ENCODE measurements at places on chromosomes 2 and 18.

DNA sequence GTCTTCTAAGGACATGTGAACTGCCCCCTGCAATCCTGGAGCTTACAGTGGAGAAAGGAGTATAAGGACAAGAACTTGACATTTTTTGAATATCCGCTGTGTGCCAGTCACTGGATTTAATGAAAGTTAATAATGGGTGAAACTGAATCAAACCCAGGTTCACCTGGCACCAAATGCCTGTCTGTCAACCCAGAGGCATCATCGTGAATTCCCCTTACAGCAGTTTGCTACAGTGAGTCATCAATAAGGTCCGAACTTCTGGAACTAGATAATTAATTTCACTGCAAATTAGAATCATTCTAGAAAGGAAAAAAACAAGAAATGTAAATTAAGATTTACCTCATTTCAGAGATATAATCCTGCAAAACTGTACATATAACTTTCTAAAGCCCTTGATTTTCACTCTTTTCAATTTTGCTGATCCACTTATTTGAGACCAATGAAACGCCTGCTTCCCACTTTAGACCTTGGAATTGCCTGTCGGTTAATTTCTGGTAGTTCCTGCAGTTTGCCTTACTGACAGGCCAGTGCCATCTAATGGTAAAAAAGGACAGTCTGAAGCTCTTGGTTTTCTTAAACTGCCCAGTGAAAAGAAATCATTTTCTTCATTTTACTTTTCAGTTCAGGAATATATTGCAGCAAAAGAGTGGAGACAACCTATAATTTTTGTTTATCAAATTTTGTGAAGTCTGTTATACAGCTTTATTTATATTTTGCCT lies 8.2 kb downstream of the DSG2 start:
- no peaks in the 10 kb centered on the region for H3K4me1 ChIP-seq
- DNase-seq = no peak
- no peak overlapping the region for H3K27ac ChIP-seq
- H3K36me3 ChIP-seq = no peaks in the 10 kb centered on the region
- H3K4me3 ChIP-seq = no peak overlapping the region
- H3K27me3 ChIP-seq = peaks cover 4% of the 10 kb centered on the region

GRCh38 chr18:79590191-79591031 lies 89.2 kb upstream of the CTDP1 start:
- peaks cover 2% of the 10 kb centered on the region for H3K27me3 ChIP-seq
- H3K27ac ChIP-seq = no peak overlapping the region
- no peak overlapping the region for H3K4me3 ChIP-seq
- DNase-seq = no peak
- H3K4me1 ChIP-seq = no peaks in the 10 kb centered on the region

GRCh38 chr2:201348758-201349157 lies 8.4 kb downstream of the FLACC1 start:
- peaks cover 6% of the 10 kb centered on the region for H3K36me3 ChIP-seq
- no peaks in the 10 kb centered on the region for H3K27me3 ChIP-seq
- DNase-seq = no peak
- H3K4me1 ChIP-seq = peaks cover 8% of the 10 kb centered on the region
- H3K4me3 ChIP-seq = no peak overlapping the region
- no peak overlapping the region for H3K27ac ChIP-seq

DNA sequence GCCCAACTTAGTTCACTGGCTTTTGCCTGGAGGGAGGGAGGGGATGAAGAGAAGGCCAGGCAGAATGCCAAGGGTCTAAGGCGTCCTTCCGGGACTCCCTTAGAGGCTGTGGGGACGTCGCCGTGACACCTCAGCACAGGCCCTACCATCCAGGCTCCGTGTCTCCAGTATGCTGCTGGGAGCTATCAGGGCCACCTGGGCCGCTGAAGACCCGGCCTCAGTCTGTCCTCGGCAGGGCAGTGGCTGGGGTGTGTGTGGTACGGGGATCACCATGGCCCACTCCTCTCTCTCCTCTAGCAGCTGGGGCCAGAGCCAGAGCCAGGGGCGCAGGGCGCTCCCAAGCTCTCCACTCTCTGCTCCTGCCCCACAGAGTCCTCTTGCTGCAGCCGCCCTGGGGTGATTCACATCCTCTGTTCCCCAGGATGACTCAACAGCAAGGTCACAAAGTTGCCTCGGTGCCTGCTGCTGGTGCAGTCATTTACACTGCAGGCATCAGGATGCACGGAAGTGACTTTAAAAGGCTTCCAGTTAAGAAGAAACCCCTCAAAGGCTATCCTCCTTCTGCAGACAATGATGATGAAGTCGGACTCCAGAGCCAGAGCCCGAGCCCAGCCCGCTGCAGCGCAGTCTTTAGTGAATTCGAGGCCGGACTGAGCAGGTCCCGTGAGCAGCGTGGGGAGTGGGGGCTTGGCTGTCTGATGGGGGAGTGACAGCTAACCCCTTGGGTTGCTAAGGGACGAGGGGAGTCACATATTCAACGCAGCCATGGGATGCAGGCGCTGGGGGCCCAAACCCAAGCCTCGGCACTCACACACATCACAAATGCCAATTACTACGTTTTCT lies 31.9 kb downstream of the SNORC start:
- no peak overlapping the region for H3K4me3 ChIP-seq
- H3K4me1 ChIP-seq = no peaks in the 10 kb centered on the region
- DNase-seq = no peak
- no peaks in the 10 kb centered on the region for H3K27me3 ChIP-seq

DNA sequence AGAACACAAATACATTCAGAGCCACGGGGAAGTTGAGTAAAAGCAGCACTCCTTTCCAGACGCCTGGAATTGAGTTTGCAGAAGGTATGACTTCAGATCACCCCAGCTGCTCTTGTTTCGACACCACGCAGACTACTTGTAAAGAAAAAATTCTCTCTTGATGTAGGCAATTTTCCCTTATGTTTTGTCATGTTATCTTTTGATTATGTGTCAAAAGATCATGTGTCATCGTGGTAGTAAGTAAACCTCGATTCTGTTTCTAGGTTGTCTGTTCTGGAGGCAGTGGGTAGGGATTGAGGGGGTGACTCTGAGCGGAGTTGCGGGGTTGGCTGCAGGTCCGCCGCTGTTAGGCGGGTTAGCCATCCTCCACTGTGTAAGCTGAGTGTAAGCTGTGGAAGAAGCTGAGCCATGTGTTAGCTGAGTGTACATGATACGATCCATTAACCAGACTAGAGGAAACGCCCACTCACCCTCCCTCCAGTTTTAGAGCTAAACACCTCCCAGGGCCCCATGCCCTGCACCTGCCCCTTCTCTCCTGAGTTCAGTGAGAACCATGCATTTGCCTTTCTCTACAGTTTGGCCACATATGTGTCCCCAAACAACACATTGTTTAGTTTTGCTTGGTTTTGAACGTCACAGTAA lies 181.8 kb downstream of the SNTG2 start:
- H3K27ac ChIP-seq = no peak overlapping the region
- H3K36me3 ChIP-seq = no peaks in the 10 kb centered on the region
- no peak overlapping the region for H3K4me3 ChIP-seq
- peaks cover 4% of the 10 kb centered on the region for H3K27me3 ChIP-seq

DNA sequence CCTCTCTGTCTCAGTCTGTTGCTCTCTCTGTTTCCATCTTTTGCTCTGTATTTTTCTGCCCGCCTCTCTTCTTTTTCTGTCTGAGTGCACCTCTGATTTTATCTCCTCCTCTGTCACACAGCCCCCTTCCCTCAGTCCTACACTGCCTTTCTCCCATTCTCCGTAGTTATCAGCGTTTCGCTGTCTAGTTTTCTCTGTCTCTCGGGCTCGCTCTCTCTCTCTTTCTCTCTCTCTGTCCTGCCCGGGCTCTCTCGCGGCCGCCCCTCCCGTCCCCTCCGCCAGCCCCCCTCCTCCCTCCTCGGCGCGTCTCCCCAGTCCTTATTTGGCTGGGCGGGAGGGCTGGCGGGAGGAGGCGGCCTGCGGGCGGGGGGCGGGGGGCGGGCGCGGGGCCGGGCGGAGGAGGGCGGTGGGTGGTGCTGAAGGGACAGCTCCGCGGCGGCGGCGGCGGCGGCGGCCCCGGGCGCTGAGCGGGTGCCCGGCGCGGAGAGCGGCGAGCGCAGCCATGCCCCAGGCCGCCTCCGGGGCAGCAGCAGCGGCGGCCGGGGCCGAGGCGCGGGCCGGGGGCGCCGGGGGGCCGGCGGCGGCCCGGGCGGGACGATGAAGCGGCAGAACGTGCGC lies at the start of gene KCNK3:
KCNK3 (plus strand) TSS at position 444 of the 618 bp plus-strand sequence; CDS start at position 598, 154 bp downstream.
- no peak within 1 kb of the TSS for H3K4me3 ChIP-seq
- no peaks in the 10 kb centered on the region for H3K36me3 ChIP-seq
- peaks cover 61% of the 10 kb centered on the region for H3K27me3 ChIP-seq
- no peak within 1 kb of the TSS for H3K27ac ChIP-seq
- H3K4me1 ChIP-seq = peaks cover 2% of the 10 kb centered on the region
- DNase-seq = peak; percentile 23

DNA sequence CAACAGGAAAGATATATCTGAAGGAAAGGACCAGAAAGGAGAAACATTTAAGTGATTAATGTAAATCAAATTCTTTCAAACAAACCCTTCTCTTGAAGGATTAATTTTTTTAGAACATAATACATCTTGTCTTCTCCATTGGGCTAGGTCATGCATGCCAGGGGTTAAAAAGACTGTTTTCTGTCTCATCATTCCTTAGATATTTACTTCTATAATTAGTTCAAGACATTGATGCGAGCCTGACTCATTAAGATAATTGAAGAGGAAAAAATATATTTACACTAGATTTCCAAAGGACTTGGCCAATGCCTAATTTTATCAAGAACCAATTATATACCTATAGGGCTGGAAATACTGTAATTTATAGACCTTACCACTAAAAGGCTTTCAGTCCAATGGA lies 166.6 kb upstream of the SETBP1 start:
- peaks cover 7% of the 10 kb centered on the region for H3K4me1 ChIP-seq
- H3K36me3 ChIP-seq = no peaks in the 10 kb centered on the region
- H3K27me3 ChIP-seq = no peaks in the 10 kb centered on the region

DNA sequence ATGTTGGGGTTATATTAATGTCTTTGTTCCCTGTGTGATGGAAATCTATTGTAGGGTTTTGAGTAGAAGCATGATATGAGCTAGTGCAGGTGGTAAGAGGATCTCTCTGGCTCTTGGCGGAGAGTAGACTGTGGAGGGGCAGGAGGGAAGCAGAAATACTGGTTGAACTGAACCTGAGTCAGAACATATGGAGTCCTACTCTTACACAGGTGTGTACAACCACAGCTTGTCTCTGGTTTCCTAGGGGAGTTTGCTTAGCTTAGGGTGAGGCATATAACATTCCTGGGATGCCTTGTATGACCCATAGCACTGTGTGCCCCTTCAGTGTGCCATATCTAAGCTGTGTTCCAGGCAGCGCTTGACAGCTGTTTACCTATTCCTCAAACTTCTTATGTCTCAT lies 97.3 kb upstream of the GCFC2 start:
- no peaks in the 10 kb centered on the region for H3K4me1 ChIP-seq
- H3K4me3 ChIP-seq = no peak overlapping the region
- no peak overlapping the region for H3K27ac ChIP-seq
- no peaks in the 10 kb centered on the region for H3K27me3 ChIP-seq
- no peak for DNase-seq
- H3K36me3 ChIP-seq = no peaks in the 10 kb centered on the region

GRCh38 chr2:205555566-205556230 lies 126.6 kb upstream of the NRP2 start:
- no peak overlapping the region for H3K4me3 ChIP-seq
- no peaks in the 10 kb centered on the region for H3K4me1 ChIP-seq
- DNase-seq = no peak
- H3K36me3 ChIP-seq = no peaks in the 10 kb centered on the region
- H3K27me3 ChIP-seq = peaks cover 2% of the 10 kb centered on the region

DNA sequence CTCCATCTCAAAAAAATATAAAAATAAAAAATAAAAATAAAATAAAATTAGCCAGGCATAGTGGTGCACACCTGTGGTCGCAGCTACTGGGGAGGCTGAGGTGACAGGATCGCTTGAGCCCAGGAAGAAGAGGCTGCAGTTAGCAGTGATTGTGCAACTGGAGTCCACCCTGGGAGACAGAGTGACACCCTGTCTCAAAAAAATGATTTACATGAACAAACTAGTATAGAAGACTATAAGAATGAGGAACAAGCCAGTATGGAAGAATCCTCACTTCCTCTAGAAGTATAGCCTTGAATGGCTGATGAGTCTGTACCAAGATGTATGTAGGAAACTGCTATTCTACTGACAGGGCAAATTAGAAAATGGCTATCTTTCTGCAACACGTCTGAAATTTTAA lies 10.9 kb downstream of the YES1 start:
- DNase-seq = no peak
- H3K4me3 ChIP-seq = no peak overlapping the region
- no peak overlapping the region for H3K27ac ChIP-seq
- H3K27me3 ChIP-seq = peaks cover 24% of the 10 kb centered on the region
- no peaks in the 10 kb centered on the region for H3K36me3 ChIP-seq
- H3K4me1 ChIP-seq = peaks cover 3% of the 10 kb centered on the region

GRCh38 chr2:120305296-120305695 lies 40.6 kb upstream of the INHBB start:
- peaks cover 20% of the 10 kb centered on the region for H3K4me1 ChIP-seq
- H3K27ac ChIP-seq = no peak overlapping the region
- H3K36me3 ChIP-seq = peaks cover 10% of the 10 kb centered on the region
- no peaks in the 10 kb centered on the region for H3K27me3 ChIP-seq
- no peak for DNase-seq

GRCh38 chr2:60536746-60537145 lies 16.7 kb downstream of the BCL11A start:
- peak overlapping the region; percentile 85 for H3K27ac ChIP-seq
- H3K36me3 ChIP-seq = peaks cover 85% of the 10 kb centered on the region
- no peak for DNase-seq
- peaks cover 93% of the 10 kb centered on the region for H3K4me1 ChIP-seq
- H3K27me3 ChIP-seq = no peaks in the 10 kb centered on the region

DNA sequence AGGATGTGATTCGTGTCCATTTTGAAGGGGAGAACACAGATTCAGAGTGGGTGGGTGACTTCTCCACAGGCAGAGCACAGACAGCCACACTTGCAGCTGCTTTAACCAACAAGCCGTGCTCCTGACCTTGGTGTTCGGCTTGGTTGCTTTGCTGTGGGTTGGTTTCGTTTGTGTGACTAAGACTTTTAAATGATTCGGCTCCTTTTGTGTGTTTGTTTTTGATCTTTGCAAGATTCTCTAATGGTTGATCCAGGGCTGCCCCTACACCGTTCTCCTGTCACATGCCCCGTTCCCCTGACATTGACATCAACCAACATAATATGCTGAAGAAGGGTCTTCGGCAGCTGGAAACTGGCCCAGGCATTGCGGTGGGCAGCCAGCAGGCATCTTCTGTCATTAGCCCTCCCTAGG lies 95.9 kb upstream of the MBOAT2 start:
- no peak for DNase-seq
- H3K4me3 ChIP-seq = no peak overlapping the region
- H3K4me1 ChIP-seq = peaks cover 9% of the 10 kb centered on the region
- H3K27me3 ChIP-seq = peaks cover 6% of the 10 kb centered on the region

- H3K36me3 ChIP-seq = peaks cover 17% of the 10 kb centered on the region
- H3K27me3 ChIP-seq = no peaks in the 10 kb centered on the region
- H3K27ac ChIP-seq = no peak overlapping the region
Observed at GRCh38 chr2:202529389-202529788, 105.4 kb upstream of the FAM117B start.

GRCh38 chr2:132477962-132478361 lies 61.4 kb downstream of the GPR39 start:
- H3K27ac ChIP-seq = no peak overlapping the region
- no peak overlapping the region for H3K4me3 ChIP-seq
- no peaks in the 10 kb centered on the region for H3K4me1 ChIP-seq
- H3K27me3 ChIP-seq = no peaks in the 10 kb centered on the region
- no peak for DNase-seq
- H3K36me3 ChIP-seq = no peaks in the 10 kb centered on the region

GRCh38 chr2:238103465-238104225 lies 3.5 kb downstream of the ESPNL start:
- no peaks in the 10 kb centered on the region for H3K27me3 ChIP-seq
- H3K27ac ChIP-seq = no peak overlapping the region
- no peak overlapping the region for H3K4me3 ChIP-seq
- H3K36me3 ChIP-seq = no peaks in the 10 kb centered on the region
- peaks cover 38% of the 10 kb centered on the region for H3K4me1 ChIP-seq

GRCh38 chr2:29561181-29561580 lies 360.2 kb downstream of the ALK start:
- H3K27me3 ChIP-seq = peaks cover 2% of the 10 kb centered on the region
- no peaks in the 10 kb centered on the region for H3K4me1 ChIP-seq
- H3K4me3 ChIP-seq = no peak overlapping the region
- H3K36me3 ChIP-seq = no peaks in the 10 kb centered on the region
- no peak overlapping the region for H3K27ac ChIP-seq
